ENCODE measurements at places on chromosomes 5 and 9.

GRCh38 chr9:116569111-116569510 is 118.0 kb upstream of the TRIM32 start:
- DNase-seq: no peak

DNA sequence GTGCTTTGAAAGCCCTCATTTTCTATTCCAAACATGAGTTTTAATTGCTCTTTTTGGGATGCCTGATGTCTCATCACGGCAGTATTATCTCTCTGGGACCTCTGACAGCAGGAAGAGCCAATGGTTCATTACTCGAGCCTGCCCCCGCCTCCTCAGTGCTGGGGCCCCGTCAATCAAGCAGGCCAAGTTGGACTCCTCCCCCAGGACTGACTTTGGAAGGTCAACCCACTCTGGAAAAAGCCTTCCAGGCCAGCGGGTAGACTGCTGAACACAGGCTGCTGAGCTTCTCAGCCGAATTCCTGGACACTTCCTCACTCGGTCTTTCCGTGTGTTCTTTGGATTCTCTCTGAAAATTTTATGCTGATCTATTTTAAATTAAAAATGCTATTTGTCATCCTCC is 9.5 kb upstream of the BARHL1 start:
- DNase-seq: no peak

- no peak for DNase-seq
Measured at GRCh38 chr5:161414896-161415295, 131.6 kb downstream of the GABRB2 start.

- no peak for DNase-seq
Measured at GRCh38 chr9:15390201-15390600, 32.5 kb upstream of the SNAPC3 start.

- no peak for DNase-seq
Measured at GRCh38 chr5:133932441-133933168, 35.8 kb downstream of the C5orf15 start.

DNA sequence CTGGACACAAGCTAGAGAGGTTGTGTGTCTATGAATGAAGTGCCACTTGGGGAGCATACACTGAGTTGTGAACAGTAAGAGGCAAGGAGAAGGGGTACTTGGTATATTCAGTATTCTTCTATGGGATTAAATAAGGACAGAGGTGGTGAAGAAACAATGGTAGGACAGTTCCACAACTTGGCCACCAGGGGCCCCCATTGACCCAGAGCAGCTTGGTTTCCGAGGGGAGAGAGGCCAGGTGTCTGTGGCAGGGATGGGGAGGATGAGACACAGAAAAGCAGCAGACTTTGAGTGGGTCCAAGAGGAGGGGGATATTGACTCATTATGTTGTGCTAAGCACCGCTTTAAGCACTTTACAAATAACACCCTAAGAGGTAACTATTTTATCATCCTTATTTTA is 220.6 kb downstream of the MELK start:
- DNase-seq: no peak
